CD8-positive, alpha-beta memory T cell (primary cell): ENCODE measurements at places on chromosomes 16 and 17. TPM values are rescaled to one million over a fixed set of nuclear protein-coding genes. Genes with fewer than 3 reads are reported as not detected.

KRTAP4-4 gene
- not detected for total RNA-seq

APPBP2 gene
- 27.7 TPM for total RNA-seq

SOX8 gene
- 0.62 TPM for total RNA-seq

TOP2A gene
- total RNA-seq: 143 TPM

DNA sequence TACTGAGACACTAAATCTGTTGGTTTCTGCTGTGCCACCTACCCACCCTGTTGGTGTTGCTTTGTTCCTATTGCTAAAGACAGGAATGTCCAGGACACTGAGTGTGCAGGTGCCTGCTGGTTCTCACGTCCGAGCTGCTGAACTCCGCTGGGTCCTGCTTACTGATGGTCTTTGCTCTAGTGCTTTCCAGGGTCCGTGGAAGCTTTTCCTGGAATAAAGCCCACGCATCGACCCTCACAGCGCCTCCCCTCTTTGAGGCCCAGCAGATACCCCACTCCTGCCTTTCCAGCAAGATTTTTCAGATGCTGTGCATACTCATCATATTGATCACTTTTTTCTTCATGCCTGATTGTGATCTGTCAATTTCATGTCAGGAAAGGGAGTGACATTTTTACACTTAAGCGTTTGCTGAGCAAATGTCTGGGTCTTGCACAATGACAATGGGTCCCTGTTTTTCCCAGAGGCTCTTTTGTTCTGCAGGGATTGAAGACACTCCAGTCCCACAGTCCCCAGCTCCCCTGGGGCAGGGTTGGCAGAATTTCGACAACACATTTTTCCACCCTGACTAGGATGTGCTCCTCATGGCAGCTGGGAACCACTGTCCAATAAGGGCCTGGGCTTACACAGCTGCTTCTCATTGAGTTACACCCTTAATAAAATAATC lies 14.6 kb downstream of the STH start:
- DNase-seq: no peak

DNA sequence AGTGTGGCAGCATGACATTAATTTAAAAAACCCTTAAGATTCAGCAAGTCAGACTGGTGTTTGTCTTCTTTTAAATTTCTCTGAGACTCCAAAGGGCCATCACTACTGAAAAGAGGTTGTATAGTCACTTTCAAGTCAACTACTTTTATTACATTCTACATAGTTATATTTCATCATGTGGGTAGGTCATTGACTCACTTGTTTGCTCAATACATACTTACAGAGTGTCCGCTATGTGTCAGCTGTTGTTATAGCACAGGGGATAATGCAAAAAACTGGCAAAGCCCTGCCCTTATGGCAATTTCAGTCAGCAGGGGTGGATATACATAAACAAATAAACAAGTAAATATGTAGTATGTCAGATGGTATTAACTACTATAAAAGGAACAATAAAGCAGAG lies 2.5 kb upstream of the MYH4 start:
- no peak for DNase-seq
